ENCODE measurements at places on chromosomes 7 and 10.

GRCh38 chr7:92360387-92360786 lies 86.9 kb upstream of the GATAD1 start:
- no peak for DNase-seq

- no peak for DNase-seq
Observed at GRCh38 chr7:26348234-26348851, 56.7 kb downstream of the SNX10 start.

DNA sequence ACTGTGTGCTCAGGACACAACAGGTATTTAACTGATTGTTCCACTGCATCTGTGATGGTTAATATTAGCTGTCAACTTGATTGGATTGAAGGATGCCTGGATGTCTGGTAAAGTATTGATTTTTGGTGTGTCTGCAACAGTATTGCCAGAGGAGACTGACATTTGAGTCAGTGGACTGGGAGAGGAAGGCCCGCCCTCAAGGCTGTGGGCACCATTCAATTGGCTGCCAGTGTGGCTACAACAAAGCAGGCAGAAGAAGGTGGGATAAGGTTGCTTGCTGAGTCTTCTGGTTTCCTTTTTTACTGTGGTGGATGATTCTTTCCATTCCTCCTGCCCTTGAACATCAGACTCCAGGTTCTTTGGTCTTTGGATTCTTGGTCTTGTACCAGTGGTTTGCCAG lies 137.1 kb upstream of the FAM13C start:
- no peak for DNase-seq

GRCh38 chr10:96910488-96911395 lies 78.6 kb downstream of the LCOR start:
- DNase-seq, result no peak

DNA sequence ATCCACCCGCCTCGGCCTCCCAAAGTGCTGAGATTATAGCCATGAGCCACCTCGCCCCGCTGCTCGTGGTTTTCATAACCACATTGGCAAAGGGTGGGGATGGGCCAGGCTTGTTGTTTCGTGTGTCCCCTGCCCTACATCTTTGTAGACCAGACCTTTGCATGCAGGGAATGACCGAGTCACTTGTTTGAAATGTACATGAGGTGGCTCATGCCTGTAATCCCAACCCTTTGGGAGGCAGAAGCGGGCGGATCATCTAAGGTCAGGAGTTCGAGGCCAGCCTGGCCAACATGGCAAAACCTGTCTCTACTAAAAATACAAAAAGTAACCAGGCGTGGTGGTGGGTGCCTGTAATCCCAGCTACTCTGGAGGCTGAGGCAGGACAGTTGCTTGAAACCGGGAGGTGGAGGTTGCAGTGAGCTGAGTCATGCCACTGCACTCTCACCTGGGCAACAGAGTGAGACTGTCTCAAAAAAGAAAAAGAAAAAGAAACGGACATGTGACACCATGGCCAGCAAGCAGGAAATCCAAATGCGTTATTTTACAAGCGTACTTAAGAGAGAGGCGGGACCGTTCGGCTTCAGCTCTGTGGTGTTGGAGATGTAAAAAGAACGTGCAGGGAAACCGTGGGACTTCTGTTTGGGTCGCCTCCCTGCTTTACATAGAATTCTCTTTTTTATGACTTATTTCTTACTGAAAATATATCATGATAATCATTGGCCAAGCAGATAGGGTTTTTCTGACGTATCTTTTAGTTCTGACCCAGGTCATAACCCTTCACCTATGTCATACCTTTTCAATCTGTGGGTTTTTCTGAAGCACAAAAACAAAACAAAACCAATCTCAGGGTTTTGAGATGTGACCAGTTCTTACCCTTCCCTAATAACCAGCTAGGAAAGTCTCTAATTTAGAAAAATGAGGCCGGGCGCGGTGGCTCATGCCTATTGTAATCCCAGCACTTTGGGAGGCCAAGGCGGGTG lies 45.1 kb downstream of the WIPI2 start:
- DNase-seq, result no peak

DNA sequence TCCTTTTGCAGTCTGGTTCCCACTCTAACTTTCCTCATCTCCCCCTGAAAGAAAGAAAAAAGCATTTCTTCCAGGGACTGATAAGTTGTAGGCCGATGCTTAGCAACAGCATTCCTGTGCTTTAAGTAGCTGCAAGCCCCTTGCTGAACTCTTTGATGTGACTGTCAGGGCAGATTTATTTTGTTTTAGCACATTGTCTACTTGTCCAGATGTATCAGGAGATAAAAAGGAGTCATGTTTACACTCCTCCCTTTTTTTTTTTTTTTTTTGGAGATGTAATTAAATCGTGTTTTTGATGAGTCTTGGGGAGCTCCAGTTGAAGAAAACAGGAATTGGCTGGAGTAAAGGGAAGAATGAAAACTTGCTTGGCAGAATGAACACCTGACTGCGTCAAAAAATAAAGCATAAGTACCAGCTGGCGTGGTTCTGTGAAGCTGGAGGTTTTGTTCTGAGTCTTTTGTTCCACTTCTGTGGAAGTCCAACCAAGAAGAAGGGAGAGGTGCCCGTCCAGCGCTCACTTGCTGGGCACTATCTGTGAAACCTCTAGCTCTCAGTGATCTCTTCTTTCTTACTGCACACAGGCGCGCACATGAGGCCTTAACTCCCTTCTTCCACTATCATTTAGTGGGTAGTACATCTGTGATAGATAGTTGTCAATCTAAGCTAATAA lies 871.7 kb downstream of the LRMDA start:
- DNase-seq, result no peak

- DNase-seq, result no peak
Observed at GRCh38 chr7:147240468-147240867, 1123.9 kb downstream of the CNTNAP2 start.

DNA sequence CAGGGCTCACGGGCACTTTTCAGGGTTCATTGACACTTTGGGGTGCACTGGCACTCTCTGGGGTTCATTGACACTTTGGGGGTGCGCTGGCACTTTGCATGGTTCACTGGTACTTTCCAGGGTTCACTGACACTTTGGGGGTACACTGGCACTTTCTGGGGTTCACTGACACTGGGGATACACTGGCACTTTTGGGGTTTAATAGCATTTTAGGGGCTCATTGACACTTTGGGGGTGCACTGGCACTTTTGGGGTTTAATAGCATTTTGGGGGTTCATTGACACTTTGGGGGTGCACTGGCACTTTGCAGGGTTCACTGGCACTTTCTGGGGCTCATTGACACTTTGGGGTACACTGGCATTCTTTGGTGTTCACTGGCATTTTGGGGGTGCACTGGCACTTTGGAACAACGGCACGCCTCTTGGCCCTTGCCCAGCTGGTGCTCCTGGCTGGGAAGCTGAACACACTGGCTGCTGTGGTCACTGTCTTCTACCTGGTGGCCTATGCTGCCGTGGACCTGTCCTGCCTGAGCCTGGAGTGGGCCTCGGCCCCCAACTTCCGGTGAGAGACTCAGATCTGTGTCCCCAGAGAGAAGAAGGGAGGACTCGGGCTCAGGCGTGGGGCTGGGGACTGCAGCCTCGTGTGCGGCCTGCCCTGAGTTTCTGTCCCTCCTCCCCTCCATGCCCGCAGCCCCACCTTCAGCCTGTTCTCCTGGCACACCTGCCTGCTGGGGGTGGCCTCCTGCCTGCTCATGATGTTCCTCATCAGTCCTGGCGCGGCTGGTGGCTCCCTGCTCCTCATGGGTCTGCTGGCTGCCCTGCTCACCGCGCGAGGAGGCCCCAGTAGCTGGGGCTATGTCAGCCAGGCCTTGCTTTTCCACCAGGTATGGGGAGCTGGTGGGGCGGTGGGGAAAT lies 6.2 kb upstream of the TRIP6 start:
- DNase-seq, result no peak

- no peak for DNase-seq
Observed at GRCh38 chr7:96786261-96786997, 76.8 kb upstream of the SEM1 start.

GRCh38 chr7:149414745-149415390 lies 46.0 kb downstream of the ZNF777 start:
- DNase-seq, result no peak

- DNase-seq, result no peak
Observed at GRCh38 chr10:90992462-90992861, 71.6 kb upstream of the ANKRD1 start.

DNA sequence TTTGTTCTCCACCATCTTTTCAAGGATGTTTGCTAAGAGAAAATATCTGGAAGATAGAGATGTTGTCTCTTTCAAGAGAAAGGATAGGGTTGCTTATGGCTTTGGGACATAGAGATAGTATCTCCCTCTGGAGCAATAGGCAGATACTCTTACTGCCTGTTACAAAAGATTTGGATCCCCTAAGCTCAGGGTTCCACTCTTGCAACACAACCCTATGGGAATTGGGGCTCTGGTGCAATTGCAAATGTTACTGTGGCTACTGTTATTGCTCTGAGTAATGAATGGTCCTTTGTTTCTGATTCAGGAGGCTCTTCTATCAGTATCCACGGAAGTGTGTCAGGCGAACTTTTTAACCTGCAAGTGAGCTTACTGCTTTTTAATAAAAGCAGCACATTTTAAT lies 88.8 kb downstream of the GPR85 start:
- no peak for DNase-seq

- no peak for DNase-seq
Observed at GRCh38 chr10:64376167-64376566, 855.0 kb downstream of the REEP3 start.

GRCh38 chr10:20105931-20106330 lies 289.7 kb downstream of the PLXDC2 start:
- no peak for DNase-seq

GRCh38 chr7:78398576-78398975 lies 600.0 kb downstream of the PHTF2 start:
- DNase-seq, result no peak

- peak; percentile 18 for DNase-seq
Observed at GRCh38 chr10:132142396-132143161, 44.2 kb upstream of the DPYSL4 start.

DNA sequence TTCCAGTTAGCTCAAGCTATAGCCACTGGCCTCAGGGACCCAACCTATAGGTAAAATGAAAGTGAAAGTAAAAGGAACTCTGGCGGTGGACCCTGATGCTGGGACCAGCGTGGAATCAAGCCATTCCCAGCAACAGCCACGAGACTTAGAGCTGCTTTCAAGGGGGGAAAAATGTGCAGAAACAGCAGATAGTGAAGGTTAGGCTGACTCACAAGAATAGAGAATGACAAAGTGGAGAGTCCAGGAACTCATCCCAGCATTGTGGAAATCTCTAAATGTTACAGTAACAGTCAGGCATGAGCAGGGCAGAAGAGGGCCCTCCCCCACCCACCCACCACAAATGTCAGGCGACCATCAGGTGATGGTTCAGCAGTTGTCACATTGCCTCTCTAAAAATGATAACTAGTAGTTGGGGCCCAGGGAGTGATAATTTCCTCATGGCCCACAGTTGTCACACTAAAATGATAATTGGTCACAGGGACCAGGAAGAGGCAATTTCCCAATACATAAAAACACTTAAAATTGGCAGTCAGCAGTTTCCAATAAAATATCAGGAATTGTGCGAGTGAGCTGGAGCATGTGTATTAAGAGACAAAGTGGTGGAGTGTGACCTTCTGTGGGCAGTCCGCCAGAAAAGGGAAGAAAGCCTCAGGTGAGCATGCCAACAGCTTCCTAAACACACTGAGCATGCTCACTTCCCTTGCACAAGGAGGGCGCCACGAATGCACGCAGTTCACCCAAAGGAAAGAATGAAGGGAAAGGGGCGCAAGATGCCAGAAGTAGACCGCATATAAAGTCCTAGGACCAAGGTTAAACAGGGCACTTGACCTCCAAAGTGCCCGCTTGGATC lies 129.8 kb upstream of the PPP1R3A start:
- no peak for DNase-seq

- DNase-seq, result no peak
Observed at GRCh38 chr10:29479081-29479925, 155.5 kb downstream of the SVIL start.

- DNase-seq, result no peak
Observed at GRCh38 chr10:116466715-116467422, 39.2 kb downstream of the PNLIPRP3 start.

DNA sequence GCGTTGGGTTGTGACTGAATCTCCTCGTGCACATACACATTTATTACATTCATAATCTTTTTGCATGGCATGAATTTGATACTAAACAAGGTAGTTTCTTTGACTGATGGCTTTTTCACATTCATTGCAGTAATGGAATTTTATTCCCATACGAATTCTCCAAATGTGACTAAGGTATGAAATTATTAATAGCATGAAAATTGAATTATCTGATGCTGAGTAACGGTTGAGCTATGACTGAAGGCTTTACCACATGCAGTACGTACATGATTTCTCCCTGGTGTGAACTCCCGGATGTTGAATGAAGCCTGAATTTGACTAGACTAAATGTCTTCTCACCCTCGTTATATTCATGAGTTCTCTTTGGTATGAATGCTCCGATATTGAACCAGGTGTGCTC lies 104.4 kb upstream of the C1GALT1 start:
- DNase-seq, result no peak

DNA sequence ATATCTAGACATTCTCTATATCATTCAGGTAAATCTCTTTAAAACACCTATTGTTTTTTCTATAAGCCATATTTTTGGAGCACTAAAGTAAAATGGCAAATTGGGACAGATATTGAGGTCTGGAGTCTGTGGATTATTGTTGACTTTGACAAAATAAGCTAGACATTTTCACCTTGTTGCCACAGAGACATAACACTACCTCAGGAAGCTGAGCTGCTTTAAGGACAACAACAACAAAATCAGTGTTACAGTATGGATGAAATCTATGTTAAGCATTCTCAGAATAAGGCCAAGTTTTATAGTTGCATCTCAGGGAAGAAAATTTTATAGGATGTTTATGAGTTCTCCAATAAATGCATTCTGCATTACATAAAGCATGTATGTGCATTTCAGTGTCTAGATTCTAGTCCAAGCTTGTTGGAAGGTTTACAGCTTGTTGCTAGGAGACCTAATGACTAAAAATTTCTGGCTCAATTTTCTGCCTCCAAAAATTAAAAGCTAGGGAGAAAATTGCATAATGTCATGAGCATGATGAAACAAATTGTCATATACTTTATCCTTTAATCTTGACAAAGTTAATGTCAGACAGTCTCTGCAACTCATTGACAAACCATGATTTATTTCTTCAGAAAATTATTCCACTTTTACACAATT lies 18.3 kb downstream of the LIPM start:
- DNase-seq, result no peak
